ENCODE measurements at places on chromosomes 6 and 20. TPM values are rescaled to one million over a fixed set of nuclear protein-coding genes. Genes with fewer than 3 reads are reported as not detected.

The ME1 gene
- 19.7 TPM for total RNA-seq

The PPP1R14C gene
- total RNA-seq: not detected

The CRISP3 gene
- total RNA-seq: not detected

The RFX6 gene
- not detected for total RNA-seq

The DPPA5 gene
- total RNA-seq: not detected

GRCh38 chr6:29553268-29554057, 6.1 kb downstream of the UBD start:
- no peak overlapping the region for H3K27ac ChIP-seq
- no peak for DNase-seq
- H3K4me3 ChIP-seq: no peak overlapping the region
- H3K27me3 ChIP-seq: no peaks in the 10 kb centered on the region
- H3K36me3 ChIP-seq: no peaks in the 10 kb centered on the region

- no peaks in the 10 kb centered on the region for H3K27me3 ChIP-seq
- no peaks in the 10 kb centered on the region for H3K36me3 ChIP-seq
- no peaks in the 10 kb centered on the region for H3K4me1 ChIP-seq
- DNase-seq: no peak
These were observed 16.5 kb upstream of the LIN28B start for GRCh38 chr6:104940238-104940892.

GRCh38 chr6:132466952-132467351, 46.0 kb downstream of the STX7 start:
- no peaks in the 10 kb centered on the region for H3K4me1 ChIP-seq
- peaks cover 5% of the 10 kb centered on the region for H3K36me3 ChIP-seq
- no peak for DNase-seq
- no peaks in the 10 kb centered on the region for H3K27me3 ChIP-seq

- no peak overlapping the region for H3K4me3 ChIP-seq
- no peak for DNase-seq
- H3K4me1 ChIP-seq: peaks cover 26% of the 10 kb centered on the region
- no peaks in the 10 kb centered on the region for H3K36me3 ChIP-seq
- no peaks in the 10 kb centered on the region for H3K27me3 ChIP-seq
These were observed 4.9 kb upstream of the YTHDF1 start for GRCh38 chr20:63220696-63221399.

DNA sequence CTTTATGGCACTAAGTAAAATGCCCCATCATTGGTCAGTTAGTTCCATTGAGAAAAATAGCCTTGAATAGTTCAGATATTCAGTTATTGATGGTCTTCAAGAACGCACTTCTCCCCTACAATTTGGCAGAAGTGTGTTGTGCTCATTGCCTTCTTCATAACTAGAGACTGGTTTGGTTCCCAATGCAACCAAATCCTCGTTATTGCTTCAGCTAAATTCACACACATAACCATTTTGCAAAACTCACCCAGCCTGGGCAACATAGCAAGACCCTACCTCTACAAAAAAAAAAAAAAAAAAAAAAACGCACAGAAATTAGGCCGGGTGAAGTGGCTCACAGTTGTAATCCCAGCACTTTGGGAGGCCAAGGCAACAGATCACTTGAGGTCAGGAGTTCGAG, 32.1 kb downstream of the ZNF217 start:
- H3K27me3 ChIP-seq: no peaks in the 10 kb centered on the region
- DNase-seq: no peak
- H3K27ac ChIP-seq: no peak overlapping the region

GRCh38 chr6:155078331-155078745, 83.2 kb downstream of the TIAM2 start:
- no peak overlapping the region for H3K27ac ChIP-seq
- no peaks in the 10 kb centered on the region for H3K27me3 ChIP-seq
- H3K4me1 ChIP-seq: peaks cover 6% of the 10 kb centered on the region

DNA sequence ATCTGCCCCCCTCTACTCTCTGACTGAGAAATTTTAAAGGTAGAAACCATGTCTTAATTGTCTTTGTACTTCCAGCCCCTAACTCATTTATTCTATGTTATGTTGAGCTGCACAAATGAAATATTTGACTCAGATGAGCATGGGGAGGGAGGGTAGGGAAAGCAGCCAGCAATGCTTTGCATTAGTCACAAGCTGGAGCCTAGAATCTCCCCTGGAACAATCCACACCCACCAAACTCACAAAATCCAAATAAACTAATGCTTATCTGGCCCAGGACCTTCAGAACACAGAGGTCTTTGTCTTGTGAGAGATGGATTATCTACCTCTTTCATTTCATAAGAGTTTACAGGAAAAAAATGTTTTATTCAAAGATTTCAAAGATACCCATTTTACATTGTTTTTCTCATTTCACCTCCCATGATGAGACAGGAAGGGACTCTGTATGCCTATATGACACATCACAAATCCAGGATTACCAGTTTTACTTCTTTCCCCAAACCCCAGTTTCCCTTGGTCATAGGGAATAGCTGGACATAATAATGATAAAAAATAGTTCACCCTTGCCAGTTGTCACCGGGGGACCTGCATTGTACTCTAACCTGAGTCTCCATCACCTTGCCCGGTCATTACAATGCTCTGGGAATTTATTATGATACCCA, 466.9 kb downstream of the KIF16B start:
- no peaks in the 10 kb centered on the region for H3K36me3 ChIP-seq
- H3K27ac ChIP-seq: no peak overlapping the region
- no peaks in the 10 kb centered on the region for H3K27me3 ChIP-seq
- H3K4me1 ChIP-seq: no peaks in the 10 kb centered on the region

DNA sequence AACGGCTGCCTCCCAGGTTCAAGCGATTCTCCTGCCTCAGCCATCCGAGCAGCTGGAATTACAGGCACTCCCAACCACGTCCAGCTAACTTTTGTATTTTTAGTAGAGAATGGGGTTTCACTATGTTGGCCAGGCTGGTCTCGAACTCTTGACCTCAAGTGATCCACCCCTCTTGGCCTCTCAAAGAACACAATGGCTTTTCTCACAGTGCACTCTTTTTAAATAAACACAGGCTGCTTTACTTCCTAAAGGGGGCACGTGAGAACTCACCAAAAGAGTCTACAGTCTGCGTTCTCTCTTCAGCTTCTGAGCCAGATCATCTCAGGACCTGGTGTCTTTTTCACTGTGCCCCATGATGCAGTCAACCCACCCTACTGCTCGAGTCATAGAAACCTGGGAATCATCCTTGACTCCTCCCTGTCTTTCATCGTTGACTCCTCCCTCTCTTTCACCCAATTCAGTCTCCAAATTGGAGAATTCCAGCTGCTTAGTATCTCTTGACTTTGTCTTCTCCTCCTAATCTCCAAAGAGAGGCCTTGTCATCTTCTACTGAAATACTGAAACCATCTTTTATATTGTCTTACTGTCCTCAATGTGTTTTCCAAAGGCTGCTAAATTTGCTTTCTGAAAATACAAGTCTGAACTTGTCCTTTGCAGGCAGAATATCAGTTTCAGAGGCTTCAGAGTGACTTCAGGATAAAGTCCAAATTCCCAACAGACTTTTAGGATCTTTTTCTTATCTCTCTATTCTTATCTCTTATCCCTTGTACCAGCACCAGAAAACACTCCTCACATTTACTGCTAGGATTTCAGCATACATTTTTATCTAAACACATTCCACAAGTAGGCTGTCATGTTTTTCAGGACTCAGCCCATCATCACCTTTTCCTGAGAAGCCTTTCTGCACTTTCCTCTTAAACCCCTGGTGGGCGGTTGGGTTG, 323.4 kb downstream of the SYNE1 start:
- no peak overlapping the region for H3K4me3 ChIP-seq
- no peak for DNase-seq
- no peak overlapping the region for H3K27ac ChIP-seq
- H3K27me3 ChIP-seq: no peaks in the 10 kb centered on the region

DNA sequence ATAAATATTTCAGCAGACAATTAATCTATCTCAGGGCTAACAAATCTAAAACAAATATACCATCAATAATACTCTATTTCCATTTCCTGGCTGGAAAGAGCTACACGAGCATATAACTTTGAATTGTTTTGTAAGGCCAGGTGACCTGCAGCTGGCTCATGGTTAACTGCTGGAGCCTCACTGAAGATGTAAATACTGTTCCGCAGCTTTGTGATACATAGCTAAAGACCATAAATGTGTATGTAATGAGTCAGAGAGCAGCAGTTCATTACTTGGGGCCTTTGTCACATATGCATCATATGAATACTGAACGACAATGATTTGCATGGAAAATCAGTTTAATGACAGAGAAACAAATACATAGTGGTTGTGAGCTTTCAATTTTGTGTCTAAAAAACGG, 109.4 kb upstream of the CCN2 start:
- DNase-seq: peak; percentile 60
- no peaks in the 10 kb centered on the region for H3K27me3 ChIP-seq
- H3K4me3 ChIP-seq: no peak overlapping the region
- H3K27ac ChIP-seq: peak overlapping the region; percentile 42
